Stomach (tissue), 19 donors: ENCODE measurements at places on chromosomes 12 and 14.

- DNase-seq, result no peak
Observed at GRCh38 chr12:128365032-128365431, 98.1 kb downstream of the TMEM132C start.

DNA sequence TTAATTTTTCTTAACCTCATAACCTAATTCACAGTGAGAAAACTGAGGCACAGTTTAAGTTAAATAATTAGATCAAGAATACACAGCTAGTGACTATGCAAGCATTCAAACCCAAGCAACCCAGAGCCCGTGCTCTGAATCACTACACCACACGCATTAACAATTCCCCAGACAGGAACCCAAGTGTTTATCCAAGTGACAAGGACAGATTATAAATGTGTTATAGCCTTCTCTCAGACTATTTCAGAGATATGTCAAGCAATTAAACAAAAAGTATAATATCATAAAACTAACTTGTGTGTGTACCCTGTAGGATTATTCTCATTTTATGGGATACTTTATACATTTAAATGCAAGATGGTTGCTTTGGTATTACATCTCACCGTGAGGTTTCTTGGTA is 43.8 kb downstream of the MED13L start:
- DNase-seq, result no peak

GRCh38 chr12:50166799-50167048 is 445 bp downstream of the CERS5 start:
- DNase-seq, result no peak

- peak; percentile 64 for DNase-seq
Observed at GRCh38 chr12:79886917-79887519, 47.9 kb downstream of the PPP1R12A start.

GRCh38 chr12:107320033-107320928 is 226.9 kb upstream of the CRY1 start:
- no peak for DNase-seq

GRCh38 chr14:23478109-23478759 is 8.7 kb downstream of the NGDN start:
- peak; percentile 68 for DNase-seq

DNA sequence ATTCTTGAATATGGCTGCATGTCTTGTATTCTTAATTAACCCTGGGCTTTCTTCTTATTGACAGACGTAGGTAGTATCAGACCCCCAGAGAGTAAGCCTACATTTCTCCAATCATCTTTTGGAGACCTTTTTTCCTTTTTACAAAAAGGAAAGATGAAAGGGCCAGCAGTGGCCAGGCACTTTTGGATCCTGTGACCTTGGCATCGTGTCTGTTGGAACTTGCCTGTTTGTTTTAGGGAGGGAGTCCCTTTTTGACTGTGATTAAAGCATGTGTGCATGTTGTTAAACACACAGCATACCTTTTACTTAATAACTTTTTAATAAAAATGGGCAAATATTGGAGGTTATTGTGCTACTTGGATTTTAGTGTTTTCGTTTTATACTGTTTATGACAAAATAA is 57.2 kb downstream of the PCNX1 start:
- no peak for DNase-seq

- DNase-seq, result no peak
Observed at GRCh38 chr12:120793357-120793756, 67.7 kb downstream of the ACADS start.

DNA sequence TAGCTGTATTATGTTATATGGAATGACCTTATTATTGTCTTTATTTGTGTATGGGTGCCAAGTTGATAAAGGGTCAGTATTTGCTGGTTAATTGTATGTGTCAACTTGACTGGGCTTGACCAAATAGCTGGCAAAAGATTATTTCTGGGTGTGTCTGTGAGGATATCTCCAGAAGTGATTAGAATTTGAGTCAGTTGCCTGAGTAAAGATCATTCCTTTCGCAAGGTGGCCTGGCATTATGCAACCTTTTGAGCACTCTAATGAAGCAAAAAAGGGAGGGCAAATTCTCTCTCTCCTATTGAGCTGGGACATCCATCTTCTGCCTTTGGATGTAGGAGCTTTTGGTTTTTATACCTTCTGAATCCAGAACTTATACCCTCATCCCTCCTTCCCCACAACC is 82.2 kb downstream of the ATXN7L3B start:
- peak; percentile 66 for DNase-seq

GRCh38 chr14:103545219-103545914 is 16.4 kb downstream of the TRMT61A start:
- no peak for DNase-seq

DNA sequence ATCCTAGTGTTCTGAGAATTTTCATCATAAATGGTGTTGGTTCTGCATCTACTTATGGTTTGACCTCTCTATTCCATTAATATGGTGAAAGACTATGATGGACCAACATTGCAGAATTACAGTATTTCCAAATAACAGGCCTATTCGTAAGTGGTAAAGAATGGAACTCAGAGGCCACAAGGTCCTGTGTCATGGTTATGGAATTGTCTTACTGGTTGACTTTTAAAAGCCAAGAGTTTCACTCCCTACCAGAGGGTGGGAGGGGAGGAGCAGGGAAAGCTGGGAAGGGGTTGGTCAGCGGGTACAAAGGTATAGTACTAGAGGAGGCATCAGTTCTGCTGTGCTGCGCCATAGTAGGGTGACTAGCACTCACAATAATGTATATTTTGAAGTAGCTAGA is 153.4 kb downstream of the TMEM132D start:
- DNase-seq, result no peak

GRCh38 chr12:75807494-75807893 is 224.1 kb downstream of the PHLDA1 start:
- no peak for DNase-seq

DNA sequence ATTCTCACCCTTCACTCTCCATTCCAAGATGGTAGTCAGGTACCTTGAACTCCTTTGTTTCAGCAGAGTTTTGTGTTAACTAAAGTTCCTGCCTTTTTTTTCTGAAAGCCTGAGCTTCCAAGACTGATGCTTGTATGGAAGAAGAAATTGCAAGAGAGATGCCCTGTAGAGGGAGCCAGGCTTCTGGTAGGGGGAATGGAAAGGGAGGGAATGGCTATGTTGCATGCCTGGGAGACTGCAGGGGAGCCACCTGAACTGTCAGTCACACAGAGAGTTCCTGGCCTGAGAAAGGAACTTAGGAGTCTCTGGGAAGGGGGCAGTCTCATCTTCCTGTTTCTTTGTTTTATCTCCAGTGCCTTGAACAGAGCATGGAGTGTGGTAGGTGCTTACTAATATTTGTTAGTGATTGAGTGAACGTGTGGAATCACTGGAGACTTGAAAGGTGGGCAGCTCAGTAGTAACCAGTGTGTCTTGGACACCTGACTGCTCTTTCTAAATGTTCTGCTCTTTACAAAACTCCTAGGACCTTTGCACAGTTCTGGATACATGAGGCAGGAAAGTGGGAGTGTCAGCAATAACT is 132.2 kb downstream of the ANO4 start:
- DNase-seq, result peak; percentile 28

DNA sequence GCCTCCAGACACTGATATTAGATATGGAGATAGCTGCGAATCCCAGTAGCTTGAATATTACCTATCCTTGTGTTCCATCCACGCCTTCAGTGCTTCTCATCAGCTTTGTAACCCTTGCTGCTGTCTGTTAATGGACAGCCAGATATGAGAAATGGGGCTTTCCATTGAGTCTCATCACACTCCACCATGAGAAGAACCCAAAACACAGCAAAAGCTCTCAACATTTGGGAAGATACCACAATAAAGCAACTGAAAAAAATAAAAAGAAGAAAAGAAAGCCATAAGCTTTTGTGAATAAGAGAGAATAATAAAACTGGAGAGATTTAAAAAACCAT is 225.4 kb downstream of the GALC start:
- DNase-seq, result no peak
